ENCODE measurements at places on chromosomes 16 and 17. TPM values are rescaled to one million over a fixed set of nuclear protein-coding genes. Genes with fewer than 3 reads are reported as not detected.

Gene ZP2
- total RNA-seq = not detected

Gene GAS2L2
- total RNA-seq = 0.10 TPM

Gene KRT12
- total RNA-seq = not detected

Gene CACNA1H
- 27.3 TPM for total RNA-seq

Gene C16orf96
- total RNA-seq = 0.41 TPM

Gene HOXB2
- total RNA-seq = 16.1 TPM

Gene ZMYND15
- not detected for total RNA-seq

Gene ARHGDIG
- 5.3 TPM for total RNA-seq

Gene MPO
- not detected for total RNA-seq
